COLO829 (cell line): ENCODE measurements at places on chromosomes 11 and 22.

DNA sequence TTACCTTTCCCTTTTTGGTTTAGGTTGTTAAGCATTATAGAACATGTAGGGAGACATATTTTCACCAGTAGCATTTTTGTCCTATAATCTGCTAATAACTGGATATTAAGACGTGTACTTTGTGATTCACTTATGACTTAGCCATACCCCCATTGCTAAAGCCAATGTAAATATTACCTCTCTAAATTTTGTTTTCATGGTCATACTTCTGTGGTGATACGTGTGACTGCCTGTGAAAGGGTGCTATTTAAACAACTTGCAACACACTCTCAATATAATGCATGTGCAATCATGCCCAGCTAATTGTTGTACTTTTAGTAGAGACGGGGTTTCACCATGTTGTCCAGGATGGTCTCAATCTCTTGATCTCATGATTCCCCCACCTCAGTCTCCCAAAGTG is 36.2 kb upstream of the PAK1 start:
- DNase-seq, result no peak

- DNase-seq, result no peak
These were observed 1.5 kb downstream of the ME3 start for GRCh38 chr11:86670911-86671310.

- no peak for DNase-seq
These were observed 53.8 kb upstream of the PRSS23 start for GRCh38 chr11:86746514-86746913.

GRCh38 chr11:1864231-1864630 is 11.3 kb downstream of the LSP1 start:
- DNase-seq, result no peak

DNA sequence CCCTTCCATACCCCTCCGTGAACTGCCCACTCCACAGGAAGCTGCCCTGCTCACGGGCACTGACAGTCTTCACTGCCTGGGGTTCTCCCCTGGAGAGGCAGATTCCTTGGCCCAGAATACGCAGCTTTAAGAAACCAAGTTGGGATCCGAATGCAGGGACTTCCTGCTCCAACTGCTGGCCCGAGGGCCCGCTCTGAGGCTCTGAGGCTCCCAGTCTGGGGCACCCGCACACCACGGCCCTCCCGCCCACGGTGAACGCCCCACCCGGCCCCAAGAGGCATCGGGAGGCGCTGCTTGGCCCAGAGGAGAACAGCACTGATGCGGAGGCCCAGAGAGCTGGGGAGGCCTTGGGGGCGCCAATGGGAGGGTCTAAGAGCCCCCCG is 42.3 kb downstream of the IGF2 start:
- DNase-seq, result no peak

DNA sequence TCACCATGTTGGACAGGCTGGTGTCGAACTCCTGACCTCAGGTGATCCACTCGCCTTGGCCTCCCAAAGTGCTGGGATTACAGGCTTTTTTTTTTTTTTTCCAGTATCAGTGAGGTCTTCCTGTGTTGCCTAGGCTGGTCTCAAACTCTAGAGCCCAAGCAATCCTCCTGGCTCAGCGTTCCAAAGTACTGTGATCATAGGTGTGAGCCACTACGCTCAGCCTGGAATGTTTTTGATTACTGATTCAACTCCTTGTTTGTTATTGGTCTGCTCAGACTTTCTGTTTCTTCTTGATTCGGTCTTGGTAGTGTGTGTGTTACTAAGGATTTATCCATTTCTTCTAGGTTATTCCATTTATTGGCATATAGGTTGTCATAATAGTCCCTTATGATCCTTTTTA is 31.3 kb downstream of the NAGA start:
- no peak for DNase-seq

DNA sequence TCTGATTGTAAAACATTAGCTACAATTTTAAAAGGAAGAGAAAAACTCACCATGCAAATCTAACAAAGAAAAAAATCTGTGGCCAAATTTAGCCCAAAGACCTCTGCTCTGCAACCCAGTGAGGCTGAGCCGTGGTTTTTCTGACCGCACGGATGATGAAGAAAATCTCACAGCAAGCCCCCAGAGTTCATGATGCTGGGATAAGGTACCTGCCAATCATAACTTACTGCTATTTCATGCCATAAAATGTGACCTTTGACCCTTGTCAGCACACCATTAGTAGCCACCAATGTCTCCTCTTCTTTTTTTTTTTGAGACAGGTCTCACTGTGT is 11.1 kb downstream of the CERK start:
- DNase-seq, result no peak

- DNase-seq, result no peak
These were observed 410.7 kb downstream of the MIAT start for GRCh38 chr22:27068121-27068520.

DNA sequence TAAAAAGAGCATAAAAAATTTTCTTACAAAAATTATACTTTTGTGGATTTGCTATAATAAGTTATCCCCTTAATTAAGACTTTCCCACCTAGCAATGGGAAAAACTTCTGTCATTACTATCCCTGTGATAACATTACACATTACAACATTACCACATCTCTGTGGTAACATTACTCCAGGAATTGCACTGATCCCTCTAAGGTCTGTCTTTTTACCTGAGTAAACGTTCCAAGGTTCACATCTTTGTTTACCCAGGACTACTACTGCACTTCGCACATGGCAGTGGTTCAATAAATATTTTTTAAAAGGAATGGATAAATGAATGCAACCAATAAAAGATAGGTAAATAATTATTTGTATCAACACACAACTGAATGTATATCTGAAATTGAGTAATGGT is 92.4 kb upstream of the NOX4 start:
- DNase-seq, result no peak

DNA sequence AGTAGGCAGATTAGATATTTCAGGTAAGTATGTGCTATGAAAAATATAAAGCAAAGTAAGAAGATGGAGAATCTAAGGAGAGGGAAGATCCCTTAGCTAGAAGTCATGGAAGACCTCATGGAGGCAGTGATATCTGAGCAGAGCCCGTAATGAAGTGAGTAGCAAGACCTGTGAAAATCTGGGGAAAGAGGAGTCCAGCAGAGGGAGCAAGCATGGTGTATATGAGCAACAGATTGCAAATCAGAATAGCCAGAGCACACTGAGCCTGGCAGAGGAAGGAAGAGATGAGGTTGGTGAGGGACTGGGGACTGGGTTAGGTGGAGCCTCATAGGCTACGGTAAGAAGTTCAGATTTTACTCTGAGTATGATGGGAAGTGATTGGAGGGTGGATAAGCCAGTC is 9.4 kb downstream of the LHFPL7 start:
- no peak for DNase-seq
